Colonic mucosa (tissue), 4 donors: ENCODE measurements at places on chromosomes 6 and 20. TPM values are rescaled to one million over a fixed set of nuclear protein-coding genes. Genes with fewer than 3 reads are reported as not detected.

- DNase-seq: no peak
These were observed 31.3 kb upstream of the MRAP2 start for GRCh38 chr6:84002226-84002625.

Gene GFRAL
- total RNA-seq: not detected

GRCh38 chr6:6152060-6152459, 145.3 kb upstream of the NRN1 start:
- DNase-seq: no peak

GRCh38 chr6:121670511-121670910, 235.1 kb downstream of the GJA1 start:
- no peak for DNase-seq

- DNase-seq: no peak
These were observed 215.0 kb upstream of the HSF2 start for GRCh38 chr6:122184401-122184827.

- DNase-seq: peak; percentile 69
These were observed 5.3 kb upstream of the IP6K3 start for GRCh38 chr6:33751771-33752645.

DNA sequence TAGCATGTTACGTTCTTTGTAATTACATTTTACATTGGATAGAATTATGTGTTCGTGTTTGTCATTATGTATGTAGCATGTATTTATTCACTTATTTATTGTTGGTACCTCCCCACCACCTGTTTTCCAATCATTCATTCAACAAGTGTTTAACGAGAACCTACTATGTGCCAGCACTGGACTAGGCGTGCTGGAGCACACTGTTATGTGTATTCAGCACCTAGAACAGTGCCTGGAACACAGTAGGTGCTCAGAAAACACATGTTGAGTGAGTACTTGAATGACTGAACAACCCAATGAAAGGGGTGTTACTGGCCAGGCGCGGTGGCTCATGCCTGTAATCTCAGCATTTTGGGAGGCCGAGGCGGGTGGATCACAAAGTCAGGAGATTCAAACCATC, 11.3 kb downstream of the ETV7 start:
- DNase-seq: no peak

Gene SLC35B2
- total RNA-seq: 52.2 TPM

- DNase-seq: no peak
These were observed 28.6 kb upstream of the DLGAP4 start for GRCh38 chr20:36277546-36277945.

Gene RNF39
- 1.6 TPM for total RNA-seq

GRCh38 chr20:3890398-3890751, 1.2 kb downstream of the PANK2 start:
- DNase-seq: no peak

Gene CST7
- total RNA-seq: 0.47 TPM

Gene BPIFB4
- not detected for total RNA-seq

- no peak for DNase-seq
These were observed 272.2 kb upstream of the FLRT3 start for GRCh38 chr20:14609328-14610221.

Gene IRF4
- total RNA-seq: 4.7 TPM

Gene PLTP
- 36.2 TPM for total RNA-seq

DNA sequence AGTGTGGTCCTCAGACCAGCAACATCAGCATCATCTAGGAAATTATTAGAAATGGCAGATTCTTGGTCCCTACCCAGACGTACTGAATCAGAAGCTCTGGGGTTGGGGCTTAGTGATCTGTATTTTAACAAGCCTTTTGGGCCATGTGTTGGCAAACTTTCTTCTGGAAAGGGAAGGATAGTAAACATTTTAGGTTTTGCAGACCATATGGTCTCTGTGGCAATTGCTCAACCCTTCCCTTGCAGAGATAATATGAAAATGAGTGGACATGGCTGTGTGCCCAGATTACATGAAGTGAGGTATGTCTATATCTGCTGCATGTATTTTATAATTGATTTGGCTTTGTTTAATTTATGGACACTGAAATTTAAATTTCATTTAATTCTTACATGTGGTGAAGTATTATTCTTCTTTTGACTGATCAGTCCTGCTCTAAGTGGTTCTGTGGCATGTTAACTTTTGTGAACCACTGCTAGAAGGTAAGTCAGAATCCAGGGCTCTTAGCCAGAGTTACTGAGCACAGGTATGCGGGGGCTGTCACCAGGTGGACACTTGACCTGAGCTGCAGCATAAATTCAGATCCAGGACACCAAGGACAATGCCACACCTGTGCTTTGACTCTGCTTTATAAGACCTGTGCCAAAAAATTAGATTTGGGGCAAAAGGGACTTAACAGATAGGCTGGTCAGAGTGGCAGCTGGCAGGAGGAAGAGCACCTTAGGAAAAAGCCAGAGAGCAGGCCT, 43.2 kb downstream of the LY86 start:
- peak; percentile 27 for DNase-seq

DNA sequence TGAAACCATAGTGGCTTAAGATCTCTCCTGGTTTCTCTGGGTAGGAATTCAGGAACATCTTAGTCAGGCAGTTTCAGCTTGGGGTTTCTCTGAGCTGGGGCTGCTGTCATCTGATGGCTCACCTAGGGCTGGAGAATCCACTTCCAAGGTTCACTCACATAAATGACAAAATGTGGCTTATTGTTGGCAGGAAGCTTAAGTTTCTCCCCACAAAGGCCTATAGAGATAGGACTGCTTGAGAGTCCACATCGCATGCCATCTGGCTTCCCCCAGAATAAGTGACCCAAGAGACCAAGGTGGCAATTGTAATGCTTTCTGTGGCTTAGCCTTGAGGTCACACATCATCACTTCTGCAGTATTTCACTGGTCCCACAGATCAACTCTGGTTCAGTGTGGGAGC, 131.4 kb downstream of the EDN1 start:
- DNase-seq: no peak

- no peak for DNase-seq
These were observed 10.0 kb downstream of the TRAM2 start for GRCh38 chr6:52566853-52567279.

Gene CCN2
- 115 TPM for total RNA-seq
